ENCODE measurements at places on chromosomes 1 and 21.

DNA sequence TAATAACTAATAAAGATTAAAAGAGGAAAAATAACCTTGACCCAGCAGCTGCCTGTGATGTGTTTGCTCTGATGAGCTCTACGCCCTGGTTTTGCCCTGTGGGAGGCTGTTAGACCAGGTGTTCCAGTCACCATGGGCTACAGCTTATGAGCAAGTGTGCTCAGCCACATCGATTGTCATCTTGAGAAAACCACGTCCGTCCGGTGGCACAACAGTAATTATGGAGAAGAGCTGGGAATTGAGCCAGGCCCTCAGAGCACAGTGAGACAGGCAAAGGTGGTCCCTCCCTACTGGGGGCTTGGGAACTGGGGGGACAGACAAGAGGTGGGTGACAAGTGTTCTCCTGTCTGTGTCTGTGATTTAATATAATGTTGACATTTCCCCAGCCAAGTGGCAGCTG is 420.5 kb downstream of the MATN1 start:
- DNase-seq: no peak

GRCh38 chr1:156844102-156844501 is 14.8 kb downstream of the INSRR start:
- no peak for DNase-seq

DNA sequence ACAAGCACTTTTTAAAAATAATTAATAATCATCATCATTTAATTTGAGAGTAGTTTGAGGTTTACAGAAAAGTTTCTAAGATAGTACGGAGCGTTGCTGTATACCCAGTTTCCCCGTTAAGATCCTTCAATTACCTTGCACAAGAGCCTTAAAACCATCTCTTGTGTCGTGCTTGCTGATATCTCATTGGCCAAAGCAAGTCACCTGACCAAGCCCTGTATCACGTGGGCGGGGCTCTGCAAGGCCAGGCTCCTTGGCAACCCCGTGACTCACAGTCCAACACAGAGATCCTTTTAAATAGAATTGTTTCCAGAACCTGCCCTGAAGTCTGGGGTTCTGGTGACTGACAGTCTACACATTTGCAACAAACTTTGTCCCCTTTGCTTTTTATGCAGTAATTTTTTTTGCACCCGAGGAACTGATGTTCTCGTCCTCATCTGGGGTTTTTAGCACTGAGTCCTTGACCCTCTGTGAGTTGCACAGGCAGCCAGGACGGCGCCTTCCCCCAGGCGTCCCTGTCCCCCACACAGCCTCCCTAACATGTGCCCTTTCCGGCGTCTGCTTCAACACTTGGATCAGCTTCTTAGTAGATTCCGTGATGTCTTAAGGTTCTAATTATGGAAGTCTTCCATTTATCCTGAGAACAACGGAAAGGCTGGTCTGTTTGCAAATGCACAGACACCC is 183.3 kb upstream of the TMEM51 start:
- peak; percentile 94 for DNase-seq

- peak; percentile 70 for DNase-seq
These were observed 601 bp downstream of the CEPT1 start for GRCh38 chr1:111140680-111140967.

DNA sequence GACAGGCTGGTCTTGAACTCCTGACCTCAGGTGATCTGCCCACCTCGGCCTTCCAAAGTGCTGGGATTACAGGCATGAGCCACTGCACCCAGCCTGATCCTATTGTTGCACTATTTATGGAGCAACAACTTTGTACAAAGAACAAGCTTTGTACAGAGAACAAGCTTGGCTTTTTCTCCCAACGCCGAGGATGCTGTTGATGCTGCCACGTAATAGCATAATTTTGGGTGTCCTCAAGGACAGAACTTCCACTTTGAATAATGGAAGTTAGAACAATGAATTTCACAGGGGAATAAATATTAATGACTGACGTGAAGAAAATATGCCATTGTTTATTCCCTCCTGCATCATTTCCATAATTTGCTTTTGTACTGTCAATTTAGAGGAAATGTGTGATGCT is 12.8 kb upstream of the RBP7 start:
- no peak for DNase-seq

GRCh38 chr1:37954316-37954971 is 7.6 kb upstream of the INPP5B start:
- no peak for DNase-seq

DNA sequence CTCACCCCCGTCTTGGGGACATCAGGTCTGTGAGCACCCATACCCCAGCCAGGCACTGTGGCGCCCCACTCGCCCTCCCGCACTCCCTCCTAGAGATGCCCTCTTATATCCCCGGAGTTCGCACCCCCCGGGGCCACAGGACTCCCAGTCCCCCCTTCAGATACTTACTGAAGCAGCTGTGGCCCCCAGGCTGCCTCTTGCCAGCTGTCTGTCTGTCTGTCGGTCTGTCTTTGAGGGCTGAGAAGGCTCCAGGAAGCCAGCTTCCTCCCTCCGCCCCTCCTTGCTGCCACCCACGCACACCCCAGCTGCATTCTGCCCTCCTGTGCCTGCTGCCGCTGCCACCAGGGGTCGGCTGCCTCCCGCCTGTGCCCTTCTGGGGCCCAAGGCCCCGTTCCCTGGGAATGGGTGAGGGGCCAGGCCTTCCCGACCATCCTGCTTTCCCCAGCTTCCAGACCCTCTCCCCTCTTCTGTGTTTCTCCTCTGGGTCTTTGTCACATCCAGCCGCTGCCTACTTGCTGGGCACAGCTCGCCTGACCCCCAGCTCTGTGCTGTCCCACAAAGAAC is at the start of gene PTPN7:
TSS of gene PTPN7 (minus strand) at position 226 of the 564 bp plus-strand sequence. CDS start 1,200 bp downstream, outside the sequence.
- no peak for DNase-seq

DNA sequence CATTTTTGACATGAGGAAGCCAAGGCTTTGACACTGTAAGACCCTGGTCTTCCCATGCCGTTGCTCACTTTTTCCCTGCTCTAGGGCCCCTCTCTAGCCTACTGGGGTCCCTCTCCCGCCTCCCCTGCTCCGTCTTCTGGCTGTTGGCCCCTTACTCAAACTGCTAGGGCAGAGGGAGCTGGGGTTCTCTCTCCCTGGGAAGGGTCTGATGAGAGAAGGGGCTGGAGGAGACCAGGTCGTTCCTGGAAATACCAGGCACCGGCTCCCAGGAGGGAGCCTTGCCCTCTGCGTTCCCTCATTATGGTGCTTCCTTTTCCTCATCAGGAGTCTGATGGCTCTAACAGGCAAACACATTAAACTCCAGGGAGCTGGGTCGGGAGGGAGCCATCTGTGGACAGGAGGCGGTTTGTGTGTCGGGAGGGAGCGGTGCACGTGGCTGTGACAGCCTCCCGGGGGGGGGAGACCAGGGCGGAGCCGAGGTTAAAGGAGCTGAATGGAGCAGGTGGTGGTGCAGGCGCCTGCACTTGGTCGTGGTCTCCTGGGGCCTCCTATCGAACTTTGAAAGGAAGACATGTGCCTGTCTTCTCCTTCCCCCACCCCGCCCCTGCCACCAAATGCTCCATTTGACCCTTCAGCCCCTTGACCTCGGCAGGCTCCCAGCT is 35.4 kb upstream of the LHX4 start:
- no peak for DNase-seq

DNA sequence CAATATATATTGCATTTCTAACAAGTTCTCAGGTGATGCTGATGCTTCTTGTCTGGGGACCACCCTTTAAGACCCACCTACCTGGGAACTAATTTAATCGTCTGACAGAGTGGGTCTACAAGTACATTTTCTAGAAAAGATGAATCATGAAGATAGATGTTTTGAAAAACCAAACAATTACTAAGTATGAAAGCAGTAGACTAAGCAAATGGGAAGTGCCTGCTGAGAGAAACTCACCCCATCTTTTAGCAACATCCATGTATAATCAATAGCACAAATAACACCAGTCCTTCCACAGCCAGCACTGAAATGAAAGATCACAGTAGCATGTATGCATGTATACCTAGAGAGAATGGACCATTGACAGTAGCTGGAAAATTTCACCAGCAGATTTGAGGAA is 17.3 kb downstream of the PTPN22 start:
- DNase-seq: no peak

DNA sequence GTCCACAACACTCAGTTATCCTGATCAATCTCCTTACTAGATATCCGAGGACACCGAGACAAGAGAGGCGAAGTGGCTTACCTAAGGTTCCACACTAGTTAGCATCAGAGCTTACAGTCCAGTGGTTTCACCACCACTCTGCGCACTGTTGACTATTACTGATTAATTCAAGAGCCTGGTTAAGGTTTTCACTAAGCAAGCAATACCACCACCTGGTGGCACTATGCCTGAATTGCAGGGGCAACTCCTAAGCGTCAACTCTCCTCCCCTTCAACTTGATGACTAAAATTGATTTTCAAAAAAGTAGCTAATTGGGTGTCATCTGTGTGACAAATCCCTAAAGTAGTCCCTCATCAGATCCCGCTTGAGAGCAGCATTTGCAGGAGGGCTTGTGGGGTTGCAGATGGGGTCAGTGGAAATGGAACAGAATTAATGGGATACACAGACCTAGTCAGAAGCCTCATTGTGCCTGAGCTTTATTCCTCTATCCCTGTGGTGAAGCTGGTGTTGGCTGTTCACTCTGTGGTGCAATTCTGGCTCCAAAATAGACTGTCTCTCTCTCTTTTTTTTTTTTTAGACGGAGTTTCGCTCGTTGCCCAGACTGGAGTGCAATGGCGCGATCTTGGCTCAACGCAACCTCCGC is 9.1 kb downstream of the TTC22 start:
- DNase-seq: peak; percentile 51

All from RPMI7951 (cell line).